ENCODE measurements at places on chromosomes 7 and 10.

DNA sequence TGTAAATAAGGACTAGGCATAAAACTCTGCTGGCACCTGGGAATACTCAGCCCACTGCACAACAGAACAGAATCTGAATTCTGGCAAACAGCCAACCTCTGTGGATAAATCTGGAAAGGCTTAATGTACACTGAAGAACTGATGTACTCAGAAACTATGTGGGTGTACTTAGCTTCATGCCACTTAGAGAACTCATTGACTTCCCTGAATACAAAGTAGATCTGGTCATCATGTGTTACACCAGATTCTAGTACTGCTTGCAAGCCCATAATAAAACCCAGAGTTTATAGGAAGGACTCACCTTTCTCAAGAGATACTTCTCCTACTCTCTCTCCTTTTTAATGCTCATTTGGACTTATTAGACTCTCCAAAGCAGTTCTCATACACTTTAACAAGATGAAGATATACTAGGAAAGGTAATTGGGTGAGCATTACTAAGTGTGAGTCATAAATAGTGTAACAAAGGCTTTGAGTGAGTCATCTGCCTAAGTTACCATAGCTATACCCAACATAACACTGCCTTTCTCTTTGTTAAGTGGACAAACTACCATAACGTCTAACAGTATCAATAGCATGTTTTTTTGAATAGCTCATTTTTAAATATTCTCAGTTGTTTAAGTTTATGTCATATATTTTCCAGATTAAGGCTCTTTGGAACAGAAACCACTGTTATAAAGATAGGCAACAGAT is 309.1 kb downstream of the MDFIC start:
- DNase-seq: no peak

GRCh38 chr7:36047091-36047658 is 105.9 kb upstream of the EEPD1 start:
- no peak for DNase-seq

DNA sequence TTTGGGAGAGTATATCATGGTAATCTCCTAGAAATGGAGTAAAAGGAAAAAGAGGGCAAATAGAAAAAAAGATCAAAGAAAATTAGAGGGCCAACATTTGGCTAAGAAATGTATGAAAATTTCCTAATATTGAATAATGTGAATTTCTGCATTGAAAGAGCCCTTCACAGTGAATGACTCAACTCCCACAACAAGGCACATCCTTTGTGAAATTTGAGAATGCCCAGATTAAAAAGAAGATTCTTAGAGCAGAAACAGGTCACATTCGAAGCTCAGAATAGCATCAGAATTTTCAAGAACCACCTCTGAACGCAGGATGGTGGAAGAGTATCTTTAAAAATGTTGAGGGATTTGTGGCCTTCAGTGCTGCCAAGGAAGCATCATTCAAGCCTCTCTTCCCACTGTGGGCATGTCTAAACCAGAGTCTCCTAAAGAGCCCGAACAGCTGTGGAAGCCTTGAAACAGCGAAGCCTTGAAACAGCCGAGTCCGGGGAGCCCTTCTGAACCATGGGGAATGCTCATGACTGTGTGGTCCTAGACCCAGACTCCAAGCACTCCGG is 43.6 kb downstream of the GUSB start:
- DNase-seq: no peak

GRCh38 chr10:71090330-71090729 is 122.0 kb upstream of the UNC5B start:
- no peak for DNase-seq

DNA sequence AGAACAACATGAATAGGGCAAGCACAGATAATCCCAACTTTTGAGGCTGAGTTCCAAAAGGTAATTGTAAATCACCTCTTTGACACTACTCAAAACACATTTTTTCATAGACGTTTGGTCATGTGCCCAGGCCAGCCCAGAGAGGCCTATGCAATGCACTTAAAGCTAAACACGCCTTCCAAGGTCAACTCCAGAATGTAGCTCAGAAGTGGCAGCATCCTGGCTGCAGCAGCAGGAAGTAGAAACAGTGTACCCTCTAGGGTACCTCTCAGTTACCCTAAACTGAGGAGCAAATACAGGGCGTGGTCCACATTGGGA is 58.7 kb downstream of the OSBPL3 start:
- DNase-seq: no peak

GRCh38 chr7:159105066-159105780 is 39.4 kb downstream of the VIPR2 start:
- DNase-seq: no peak

DNA sequence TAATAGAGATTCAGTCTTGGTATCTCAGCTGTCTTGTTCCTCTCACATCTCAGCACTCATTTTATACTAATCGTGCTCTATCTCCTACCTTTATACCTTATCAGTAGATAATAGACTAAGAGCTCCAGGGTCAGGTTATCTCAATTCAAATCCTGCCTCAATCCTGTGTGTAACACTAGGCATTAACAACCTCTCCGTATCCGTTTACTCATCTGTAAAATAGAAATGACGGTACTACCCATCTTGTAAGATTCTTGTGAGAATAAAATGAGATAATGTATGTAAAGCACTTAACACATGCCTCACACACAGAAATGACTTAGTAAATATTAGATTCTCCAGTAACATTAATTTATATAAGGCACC is 622 bp upstream of the P4HA1 start:
- DNase-seq: no peak

- no peak for DNase-seq
Measured at GRCh38 chr10:35349389-35349915, 13.1 kb downstream of the CCNY start.

DNA sequence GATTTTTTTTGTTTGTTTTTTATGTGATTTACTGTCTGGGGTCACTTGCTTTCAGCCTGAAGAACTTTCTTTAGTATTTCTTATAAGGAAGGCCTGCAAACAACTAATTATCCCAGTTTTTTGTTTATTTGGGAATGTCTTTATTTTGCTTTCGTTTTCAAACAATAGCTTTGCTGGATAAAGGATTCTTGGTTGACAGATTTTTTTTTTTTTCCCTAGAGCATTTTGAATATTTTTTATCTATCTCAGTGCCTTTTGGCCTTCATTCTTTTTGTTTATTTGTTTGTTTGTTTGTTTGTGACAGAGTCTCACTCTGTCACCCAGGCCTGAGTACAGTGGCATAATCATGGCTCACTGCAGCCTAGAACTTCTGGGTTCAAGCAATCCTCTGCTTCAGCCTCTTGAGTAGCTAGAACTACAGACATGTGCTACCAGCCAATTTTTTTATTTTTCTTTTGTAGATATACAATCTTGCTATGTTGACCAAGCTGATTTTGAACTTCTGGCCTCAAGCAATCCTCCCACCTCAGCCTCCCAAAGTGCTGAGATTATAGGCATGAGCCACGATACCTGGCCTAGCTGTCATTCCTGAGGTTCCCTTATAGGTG is 46.3 kb upstream of the FZD9 start:
- no peak for DNase-seq

DNA sequence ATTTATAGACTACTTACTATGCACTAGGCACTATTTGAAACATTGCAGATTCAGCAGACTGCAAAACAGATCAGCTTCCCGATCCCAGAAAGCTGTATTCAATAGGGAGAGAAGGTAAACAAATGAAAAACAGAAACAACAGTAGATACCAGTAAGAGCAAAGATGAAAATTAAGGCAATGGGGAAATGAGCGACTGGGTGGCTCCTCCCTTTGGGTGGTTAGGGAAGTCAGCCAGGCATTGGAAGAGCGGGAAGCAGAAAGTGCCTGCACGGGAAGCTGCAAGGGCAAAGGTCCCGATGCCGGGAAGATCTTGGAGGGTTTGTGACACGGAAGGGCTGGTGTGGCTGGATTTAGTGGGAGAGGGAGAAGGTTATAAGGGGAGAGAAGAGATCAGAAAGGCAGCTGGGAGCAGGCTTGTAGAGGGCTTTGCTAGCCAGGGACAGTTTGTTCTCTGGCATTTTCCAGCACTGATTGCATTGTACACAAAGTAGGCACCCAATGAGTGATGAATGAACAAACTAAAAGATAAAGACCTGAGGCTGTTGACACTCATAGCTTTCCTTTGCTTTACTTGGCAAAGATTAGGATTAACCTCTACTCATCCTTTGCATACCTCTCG is 67.8 kb downstream of the NAMPT start:
- no peak for DNase-seq

GRCh38 chr10:117653170-117653515 is 110.6 kb downstream of the EMX2 start:
- DNase-seq: no peak

DNA sequence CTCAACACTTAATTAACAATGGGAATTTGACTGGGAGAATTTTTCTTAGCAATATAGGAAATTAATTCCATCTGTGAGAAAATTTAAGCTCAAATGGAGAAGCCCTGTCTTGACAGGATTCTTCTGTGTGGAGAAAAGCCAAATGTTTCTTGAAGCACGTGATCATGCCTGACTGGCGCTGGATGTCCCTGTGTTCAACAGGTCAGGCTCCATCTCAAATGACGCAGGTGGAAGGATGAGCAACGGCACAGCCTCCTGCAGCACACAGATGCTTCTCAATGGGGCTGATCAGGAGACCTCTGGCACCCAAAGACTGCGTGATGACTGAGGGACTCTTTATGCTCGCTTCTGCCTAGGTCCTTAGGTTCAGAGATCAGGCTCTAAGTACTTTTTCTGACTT is 143.8 kb downstream of the RSU1 start:
- no peak for DNase-seq

DNA sequence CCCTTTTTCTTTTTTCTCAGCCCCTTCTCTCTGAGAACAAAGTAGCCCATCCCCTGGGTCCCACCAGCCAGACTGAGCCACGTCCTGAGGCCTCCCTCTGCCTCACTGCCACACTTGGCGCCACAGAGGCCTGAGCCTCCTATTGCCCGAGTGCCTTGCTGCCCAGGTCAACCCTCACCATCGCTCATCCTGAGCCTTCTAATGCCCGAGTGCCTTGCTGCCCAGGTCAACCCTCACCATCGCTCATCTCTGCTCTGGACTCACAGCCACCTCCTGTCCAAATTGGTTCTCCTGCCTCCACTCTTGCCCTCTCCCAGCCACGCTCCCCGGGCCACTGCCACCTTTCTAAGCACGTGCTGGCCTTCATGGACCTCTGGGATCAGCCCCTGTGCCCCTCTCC is 53.2 kb upstream of the SMNDC1 start:
- DNase-seq: no peak

- no peak for DNase-seq
Measured at GRCh38 chr10:55369670-55370420, 568.8 kb upstream of the PCDH15 start.

- no peak for DNase-seq
Measured at GRCh38 chr10:1367938-1368841, 312.0 kb downstream of the WDR37 start.

GRCh38 chr10:108789336-108789735 is 1134.0 kb downstream of the XPNPEP1 start:
- DNase-seq: no peak

DNA sequence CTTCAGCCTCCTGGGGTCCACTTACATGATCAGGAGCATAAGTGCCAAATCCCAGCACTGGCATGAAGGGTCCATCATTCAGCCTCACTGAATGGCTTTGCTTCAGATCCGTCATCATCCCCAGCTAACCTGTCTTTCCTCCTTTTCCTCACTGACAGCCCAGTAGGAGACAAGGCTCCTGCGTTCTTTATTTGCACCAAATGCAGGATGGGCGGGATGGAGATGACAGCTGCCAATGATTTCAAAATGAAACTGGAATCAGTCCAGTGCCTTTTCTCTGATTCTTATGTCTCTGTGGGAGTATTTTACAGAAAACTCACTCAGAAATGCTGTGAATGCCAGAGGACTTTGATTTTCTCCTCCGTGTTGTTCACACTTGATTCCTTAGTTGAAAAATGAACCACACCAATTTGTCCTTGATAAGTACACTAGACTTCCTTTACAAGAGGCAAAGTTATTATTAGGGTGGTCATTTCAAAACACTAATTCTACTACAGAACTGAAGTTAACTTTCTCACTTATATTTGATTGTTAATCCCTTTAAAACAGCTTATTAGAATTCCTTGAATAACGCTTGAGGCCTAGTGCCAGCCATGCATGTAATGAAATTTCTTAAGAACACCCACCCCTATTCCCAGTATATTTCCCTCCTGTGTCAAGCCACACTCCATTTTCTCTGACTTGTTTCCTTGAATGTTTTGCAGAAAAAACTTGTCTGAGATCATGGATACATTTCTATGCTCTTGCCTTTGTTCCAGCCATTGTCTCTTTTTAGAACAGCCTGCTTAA is at the start of gene AKR1C8:
Gene AKR1C8, minus strand, starts transcription at position 164 of the 789 bp plus-strand sequence. Its CDS starts 46 bp downstream, at position 118.
- no peak for DNase-seq

DNA sequence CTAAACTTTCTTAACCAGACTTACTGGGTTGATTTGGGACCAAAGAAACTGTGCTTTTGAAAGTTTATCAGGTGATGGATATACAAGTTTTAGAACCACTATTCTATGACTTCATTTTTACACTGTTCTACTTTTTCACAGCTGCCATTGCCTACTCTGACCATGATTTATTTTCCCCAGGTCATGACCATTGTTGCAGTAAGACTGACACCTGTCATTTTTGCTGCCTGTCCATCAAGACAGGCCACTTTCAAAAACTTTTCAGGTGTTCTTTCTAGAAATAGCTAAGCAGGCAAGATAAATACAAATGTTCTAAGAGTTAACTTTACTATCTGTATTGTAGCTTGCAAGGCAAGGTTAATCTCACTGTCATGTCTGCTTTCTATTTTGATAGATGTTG is 147.9 kb upstream of the SEMA3C start:
- no peak for DNase-seq

GRCh38 chr7:5631752-5632151 is 149.7 kb downstream of the RNF216 start:
- DNase-seq: no peak

DNA sequence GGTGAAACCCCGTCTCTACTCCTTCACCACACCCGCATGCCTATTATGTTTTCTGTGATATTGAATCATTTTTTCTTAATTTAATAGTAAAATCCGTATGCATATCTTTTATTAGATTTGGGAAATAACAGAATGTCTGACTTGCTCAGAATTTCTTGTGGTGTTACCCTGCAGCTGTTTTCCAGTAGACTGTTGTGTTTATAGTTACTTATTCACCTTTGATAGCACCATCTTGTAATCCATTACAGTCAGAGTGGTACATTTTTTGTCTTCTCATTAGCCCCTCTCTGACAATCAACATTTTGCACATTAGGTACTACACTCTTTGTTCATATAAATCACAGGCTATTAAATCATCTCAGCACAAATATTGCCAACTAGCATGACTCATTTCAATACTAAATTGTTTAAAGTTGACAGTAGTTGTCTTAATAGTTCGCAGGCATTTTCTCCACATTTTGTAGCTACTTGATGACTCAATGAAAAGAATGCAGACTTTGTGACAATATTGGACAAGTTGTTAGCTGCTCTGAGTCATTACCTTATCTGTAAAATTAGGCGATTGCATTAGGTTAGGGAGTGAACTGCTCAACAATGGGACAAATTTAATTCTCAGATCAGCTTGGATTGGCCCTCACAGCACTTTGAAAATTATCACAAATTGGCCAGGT is 17.8 kb upstream of the SLC16A12 start:
- no peak for DNase-seq

DNA sequence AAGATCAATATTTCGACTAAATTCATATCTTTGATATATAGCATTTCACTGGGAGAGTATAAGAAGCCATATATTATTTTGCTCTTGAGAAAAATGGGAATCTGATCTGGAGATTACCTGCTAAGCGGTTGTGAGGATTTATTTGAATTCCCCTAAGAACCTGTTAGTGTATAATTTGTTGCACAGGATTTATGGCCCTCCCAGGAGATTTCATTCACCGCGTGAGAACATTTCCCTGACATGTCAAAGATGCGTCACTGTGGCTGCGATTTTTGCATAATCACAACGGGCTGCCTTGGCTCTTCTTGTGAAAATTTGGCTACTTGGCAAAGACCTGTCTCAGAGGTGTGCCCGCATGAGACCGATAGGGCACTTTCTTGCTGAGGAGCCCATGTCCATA is 184.7 kb upstream of the PFKP start:
- no peak for DNase-seq

Measured in stimulated activated CD8-positive, alpha-beta memory T cell treated with anti-CD3 and anti-CD28 coated beads, Interleukin-7, amount 100 ng/mL, for 24 hours (primary cell).